NCI-H2227 treated with DMSO at 0.1 percent for 48 hours (cell line): ENCODE measurements at places on chromosomes 12 and 14.

GRCh38 chr12:76890151-76891143, 11.6 kb upstream of the CSRP2 start:
- DNase-seq = no peak

- DNase-seq = no peak
These were observed 89.5 kb upstream of the EEA1 start for GRCh38 chr12:93018610-93019009.

DNA sequence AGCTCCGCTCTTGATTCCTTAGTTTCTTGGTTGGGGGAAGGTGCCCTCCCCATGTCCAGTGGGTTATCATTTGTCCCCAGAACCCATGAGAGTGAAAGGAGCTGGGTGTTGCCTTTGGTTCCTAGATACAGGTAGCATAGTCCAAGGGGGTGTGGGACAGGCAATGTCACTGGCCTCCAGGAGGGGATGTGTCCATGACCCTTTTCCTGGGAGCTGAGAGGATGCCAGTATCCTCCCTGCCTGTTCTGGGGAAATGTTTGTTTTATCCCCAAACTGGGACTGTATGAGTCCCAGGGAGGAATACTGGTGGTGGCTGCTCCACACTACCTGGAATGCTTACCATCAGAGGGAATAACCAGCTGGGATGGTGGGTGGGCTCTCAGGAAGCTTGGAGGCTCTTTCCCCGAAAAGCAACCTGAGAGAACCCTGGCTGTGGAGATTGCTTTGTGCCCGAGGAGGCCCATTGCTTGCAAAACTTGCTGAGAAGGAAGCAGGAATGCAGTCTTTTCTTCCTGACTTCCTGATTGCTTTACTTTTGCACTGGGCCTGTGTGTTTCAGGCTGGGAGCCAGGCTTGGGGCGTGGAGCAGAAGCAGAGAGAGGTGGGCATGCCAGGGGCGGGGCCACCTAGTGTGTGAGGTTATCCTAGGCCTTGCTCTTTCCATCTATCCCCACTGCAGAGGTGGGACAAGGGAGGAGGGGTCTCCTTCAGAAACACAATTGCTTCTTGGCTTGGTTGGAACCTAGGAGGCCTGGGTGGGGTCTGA, 715 bp upstream of the SLC10A1 start:
- DNase-seq = no peak

DNA sequence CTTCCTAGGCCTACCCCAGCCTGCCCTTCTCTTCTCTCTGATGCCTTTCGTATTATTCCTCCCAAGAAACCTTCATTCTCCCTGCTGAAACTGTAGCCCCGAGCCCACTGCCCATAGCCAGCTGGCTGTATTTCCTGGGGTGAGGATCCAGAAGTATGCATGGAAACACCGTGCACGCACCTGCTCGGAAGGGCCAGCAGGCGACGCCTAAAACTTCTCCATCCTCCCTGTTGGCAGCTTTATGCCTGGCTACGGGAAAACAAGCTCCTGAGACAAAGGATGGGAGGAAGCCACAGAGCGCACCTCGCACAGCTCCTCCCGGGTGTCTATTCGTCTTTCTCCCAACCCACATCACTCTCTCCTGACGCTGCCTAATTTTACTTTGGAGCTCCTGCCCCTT, 69.0 kb upstream of the CAPRIN2 start:
- no peak for DNase-seq

DNA sequence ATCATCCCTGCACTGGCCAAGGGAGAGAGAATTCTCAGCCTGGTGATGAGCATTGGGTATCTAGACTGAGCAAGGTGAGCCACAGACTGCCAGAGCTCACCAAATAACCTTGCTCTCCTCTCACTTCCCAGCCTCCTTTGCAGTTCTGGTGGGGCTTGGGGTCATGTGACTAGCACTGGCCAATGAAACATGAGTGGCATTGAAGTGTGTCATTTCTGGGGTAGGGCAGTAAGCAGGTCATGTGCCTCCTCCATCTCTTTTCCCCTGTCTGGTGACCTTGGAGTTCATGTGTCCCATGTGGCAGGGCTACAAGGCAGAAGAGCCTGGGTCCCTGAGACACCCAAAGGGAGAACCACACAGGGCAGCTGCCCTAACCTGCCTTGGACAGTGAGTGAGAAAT, 3.6 kb upstream of the KRT72 start:
- no peak for DNase-seq

- DNase-seq = no peak
These were observed 202.2 kb upstream of the OR4E1 start for GRCh38 chr14:21875791-21876190.

GRCh38 chr12:44748950-44749468, 127.1 kb downstream of the NELL2 start:
- DNase-seq = no peak

- DNase-seq = no peak
These were observed 46.9 kb downstream of the BEGAIN start for GRCh38 chr14:100540141-100540925.

- DNase-seq = no peak
These were observed 25.6 kb downstream of the MNAT1 start for GRCh38 chr14:60760209-60760608.

GRCh38 chr14:33062881-33063280, 124.2 kb downstream of the NPAS3 start:
- no peak for DNase-seq

DNA sequence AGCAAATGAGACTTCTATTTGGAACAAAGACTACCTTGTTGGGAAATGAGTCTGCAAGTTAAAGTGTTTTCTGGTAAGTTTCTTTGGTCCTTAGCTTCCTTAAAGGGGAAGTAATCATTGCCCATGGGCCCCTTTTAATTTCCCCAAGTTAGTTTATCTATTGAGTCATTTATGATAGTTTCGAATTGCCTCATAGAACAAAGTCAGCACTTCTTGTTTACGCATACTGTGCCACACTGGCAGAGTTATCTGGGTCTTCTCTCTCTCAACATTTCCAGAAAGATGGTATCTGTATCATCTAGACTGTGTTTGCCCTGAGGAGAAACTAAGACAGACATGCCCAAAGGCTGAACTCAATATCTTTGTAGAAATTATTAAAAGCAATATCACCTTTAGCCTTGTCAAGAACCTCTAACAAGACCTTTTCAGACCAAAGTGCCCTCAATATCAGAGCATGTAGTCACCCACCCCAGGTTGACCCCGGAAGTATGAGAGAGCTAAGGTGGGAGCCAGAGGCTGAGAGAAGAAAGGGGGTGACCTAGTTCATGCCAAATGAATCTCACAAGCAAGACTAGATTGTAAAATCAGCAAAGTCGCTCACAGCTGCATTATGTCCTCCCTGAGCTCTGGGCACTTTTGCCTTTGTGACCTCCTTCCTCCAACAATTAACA, 40.0 kb downstream of the GPR65 start:
- no peak for DNase-seq

GRCh38 chr14:74942608-74943007, 12.8 kb downstream of the PGF start:
- DNase-seq = no peak

DNA sequence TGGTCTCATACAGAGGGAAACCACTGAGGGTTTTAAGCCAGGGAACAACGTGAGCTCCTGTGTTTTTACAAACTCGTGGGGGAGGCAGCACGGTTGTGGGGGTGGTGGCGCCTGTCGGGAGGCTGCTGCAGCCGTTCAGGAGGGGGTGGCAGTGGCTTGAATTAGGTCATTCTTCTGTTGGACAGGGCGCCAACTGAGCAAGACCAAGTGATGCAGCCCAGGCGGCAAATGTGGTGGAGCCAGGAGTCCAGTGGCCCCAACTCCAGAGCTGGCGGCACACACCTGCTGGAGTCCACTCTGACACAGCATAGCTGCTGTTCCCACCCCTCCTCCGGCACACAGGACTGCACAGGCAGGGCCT, 27.8 kb downstream of the FBRSL1 start:
- no peak for DNase-seq

GRCh38 chr12:48201516-48201915, 1.6 kb downstream of the OR10AD1 start:
- DNase-seq = no peak

DNA sequence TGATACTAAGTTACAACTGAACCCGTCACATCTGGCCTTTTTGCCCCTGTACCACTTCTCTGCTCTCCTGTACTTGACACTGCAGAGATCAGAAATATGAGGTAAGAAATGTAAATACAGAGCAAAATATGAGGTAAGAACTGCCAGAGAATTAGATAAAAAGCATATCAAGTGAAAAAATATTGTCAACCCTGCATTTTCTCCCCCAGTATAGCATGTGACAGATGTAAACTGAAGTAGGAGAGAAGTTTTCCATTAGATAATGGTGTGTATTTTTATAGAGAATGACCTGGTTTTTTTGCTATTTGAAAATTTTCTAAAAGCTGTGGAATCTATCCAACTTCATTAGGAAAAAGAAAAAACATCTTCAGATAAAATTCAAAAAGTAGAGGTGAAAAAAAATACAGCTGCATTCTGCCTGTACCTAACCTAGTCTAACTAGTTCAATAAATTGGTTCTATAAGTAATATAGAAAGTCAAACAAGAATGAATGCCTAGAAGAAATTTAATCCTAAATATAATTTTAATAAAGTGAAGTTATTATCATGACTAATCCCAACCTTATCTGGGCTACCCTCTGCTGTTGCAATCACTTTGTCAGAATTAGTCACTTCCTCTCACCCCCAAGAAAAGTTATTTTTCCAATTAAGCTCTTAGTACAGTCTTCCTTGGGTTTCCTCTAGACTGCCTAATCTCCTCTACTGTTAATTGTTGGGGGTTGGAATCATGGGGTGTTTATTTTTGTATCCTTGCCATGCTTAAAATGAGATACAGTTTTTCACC, 210.0 kb downstream of the RASSF9 start:
- DNase-seq = no peak

DNA sequence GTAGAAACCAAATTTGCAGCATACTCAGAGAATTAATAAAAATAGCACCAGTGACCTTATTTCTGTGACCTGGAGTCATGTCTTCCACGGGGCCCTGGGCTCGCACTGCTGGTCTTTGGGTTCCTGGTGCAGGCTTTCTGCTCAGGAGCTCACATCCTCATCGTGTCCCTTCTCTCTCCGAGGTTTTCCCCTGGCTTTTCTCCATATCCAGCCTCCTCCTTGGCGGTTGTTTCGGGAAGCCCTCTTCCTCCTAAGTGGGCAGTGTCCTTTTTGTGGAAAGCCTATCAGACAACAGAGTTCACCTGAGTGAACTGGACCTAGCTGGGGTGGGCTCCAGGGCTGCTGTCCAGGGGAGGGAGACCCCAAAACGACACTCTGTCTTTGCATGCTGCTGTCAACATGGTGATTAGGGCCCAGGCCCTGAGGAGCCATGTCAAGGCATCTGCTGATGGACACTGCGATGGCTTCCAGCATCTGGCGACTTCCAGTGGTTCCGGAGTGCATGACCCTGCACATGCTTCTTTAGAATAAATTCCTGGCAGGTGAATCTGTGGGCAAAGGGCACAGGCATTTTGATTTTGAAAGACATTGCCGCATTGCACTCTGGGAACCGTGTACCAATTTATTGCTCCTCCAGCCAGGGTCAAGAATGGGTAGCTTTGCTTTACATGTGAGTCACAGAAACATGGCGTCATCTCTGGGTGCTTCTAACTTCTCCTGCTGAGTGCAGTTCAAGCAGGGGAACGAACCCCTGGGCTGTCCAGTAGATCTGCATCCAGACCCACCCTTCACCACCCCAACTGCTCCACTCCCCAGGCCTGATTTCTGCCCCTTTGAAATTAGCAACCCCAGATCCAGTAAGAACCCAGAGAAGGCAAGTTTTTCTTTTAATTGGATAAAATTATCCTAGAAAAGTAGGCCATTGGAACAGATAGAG, 136.8 kb downstream of the ADGRD1 start:
- DNase-seq = no peak

DNA sequence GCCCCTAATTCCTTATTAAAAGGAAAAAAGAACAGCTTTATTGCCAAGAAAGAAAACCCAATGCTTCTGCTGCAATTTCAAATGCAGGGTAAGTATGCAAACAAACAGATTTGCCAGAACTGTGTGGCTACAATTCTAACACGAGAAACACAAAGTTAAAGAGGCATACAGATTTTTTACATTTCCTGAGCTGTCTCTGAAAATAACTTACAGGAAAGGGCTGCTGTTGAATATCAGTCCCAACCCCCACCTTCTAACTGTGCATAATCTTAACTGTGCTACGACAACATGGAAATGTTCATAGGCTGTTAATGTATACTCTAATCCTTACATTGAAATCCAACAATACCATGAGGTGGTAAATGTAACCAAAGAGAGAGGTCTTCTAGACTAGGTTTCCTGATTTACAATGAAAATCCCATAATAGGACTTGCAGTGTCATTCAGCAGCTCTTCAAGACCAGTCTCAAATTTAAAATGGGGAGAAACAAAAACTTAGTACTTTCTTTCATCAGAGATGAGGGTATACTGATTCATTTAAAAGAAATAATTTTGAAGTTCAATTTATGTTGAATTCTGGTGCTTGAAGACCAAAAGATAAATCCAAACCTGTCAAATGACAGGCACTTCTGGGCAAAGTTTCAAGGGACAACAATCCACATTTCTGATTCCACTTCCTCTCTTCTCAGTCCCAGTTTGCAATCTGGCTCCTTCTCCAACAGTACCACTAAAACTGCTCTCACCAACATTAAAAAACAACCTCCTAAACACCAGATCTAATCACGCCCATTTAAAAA, 14.4 kb downstream of the FGD6 start:
- DNase-seq = no peak

DNA sequence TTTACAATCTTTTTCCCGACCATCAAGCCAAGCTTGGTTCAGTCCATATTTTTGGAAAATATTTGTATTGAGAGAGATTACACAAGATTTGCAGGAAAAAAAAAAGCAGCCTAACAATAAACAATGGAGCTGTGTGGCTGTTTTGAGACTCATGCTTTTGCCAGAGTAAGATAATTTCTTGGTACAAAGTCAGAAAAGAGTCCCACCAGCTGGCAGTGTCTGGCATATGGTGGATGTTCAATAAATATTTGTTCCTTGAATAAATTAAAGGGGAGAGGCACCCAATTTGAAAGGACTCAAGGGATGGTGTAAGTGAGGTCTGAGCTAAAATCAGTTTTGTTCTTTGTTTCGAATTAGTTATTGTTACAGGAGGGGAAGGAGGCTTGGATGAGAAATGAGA, 78.1 kb upstream of the RPH3A start:
- no peak for DNase-seq

- DNase-seq = no peak
These were observed 126.4 kb downstream of the SLC35F4 start for GRCh38 chr14:57739516-57739915.

- no peak for DNase-seq
These were observed 4.0 kb upstream of the NAA25 start for GRCh38 chr12:112112409-112113133.

DNA sequence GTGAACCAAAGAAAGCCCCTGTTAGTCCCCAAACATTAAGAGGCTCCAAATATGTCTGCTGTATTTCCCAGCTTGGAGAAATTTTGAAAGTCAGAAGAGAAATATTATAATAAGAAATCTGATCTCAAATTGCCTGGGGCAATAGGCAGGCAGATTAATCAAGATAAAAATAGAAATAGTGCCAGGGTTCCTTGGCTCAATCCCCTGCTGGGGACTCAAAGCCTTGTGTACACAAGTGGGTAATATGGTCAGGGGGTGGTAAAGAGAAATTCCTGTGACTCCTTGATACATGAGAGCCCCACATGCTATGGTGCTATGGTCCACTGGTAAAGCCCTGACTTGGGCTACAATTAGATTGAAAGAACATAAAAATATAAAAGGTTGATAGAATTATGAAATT, 41.3 kb upstream of the ARID2 start:
- DNase-seq = no peak

- DNase-seq = no peak
These were observed 20.2 kb downstream of the CCDC177 start for GRCh38 chr14:69554500-69554899.

GRCh38 chr12:107448198-107448597, 237.4 kb upstream of the PWP1 start:
- no peak for DNase-seq

- peak; percentile 24 for DNase-seq
These were observed 53.9 kb upstream of the DCD start for GRCh38 chr12:54701940-54702592.
